ENCODE measurements at places on chromosomes 7 and 10. TPM values are rescaled to one million over a fixed set of nuclear protein-coding genes. Genes with fewer than 3 reads are reported as not detected.

The COX15 gene
- total RNA-seq: 28.2 TPM

The ZMIZ2 gene
- 12.5 TPM for total RNA-seq

The ITPRID1 gene
- 2.6 TPM for total RNA-seq

The CDNF gene
- total RNA-seq: 6.2 TPM

The NEUROG3 gene
- total RNA-seq: not detected

The POLL gene
- 20.3 TPM for total RNA-seq

The TBXAS1 gene
- total RNA-seq: 17.7 TPM

The PAOX gene
- total RNA-seq: 8.6 TPM

The EPDR1 gene
- 8.2 TPM for total RNA-seq

The SFXN4 gene
- total RNA-seq: 25.2 TPM

GRCh38 chr10:3396116-3396515, 223.5 kb upstream of the PITRM1 start:
- H3K36me3 ChIP-seq: no peaks in the 10 kb centered on the region
- H3K4me3 ChIP-seq: no peak overlapping the region
- no peak for DNase-seq
- H3K4me1 ChIP-seq: no peaks in the 10 kb centered on the region

DNA sequence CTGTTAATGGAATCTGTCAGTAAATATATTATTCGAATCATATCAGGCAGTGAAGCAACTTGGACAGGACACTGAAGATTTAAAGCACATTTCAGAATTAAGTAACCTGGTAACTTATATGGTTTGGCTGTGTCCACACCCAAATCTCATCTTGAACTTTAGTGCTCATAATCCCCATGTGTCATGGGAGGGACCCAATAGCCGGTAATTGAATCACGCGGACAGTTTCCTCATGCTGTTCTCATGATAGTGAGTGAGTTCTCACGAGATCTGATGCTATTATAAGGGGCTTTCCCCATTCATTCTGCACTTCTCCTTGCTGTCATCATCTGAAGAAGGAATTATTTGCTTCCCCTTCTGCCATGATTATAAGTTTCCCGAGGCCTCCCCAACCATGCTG, 83.2 kb upstream of the COL1A2 start:
- no peaks in the 10 kb centered on the region for H3K27me3 ChIP-seq
- no peaks in the 10 kb centered on the region for H3K36me3 ChIP-seq
- no peak overlapping the region for H3K27ac ChIP-seq
- H3K4me1 ChIP-seq: no peaks in the 10 kb centered on the region
- H3K4me3 ChIP-seq: no peak overlapping the region

- no peak overlapping the region for H3K27ac ChIP-seq
- no peaks in the 10 kb centered on the region for H3K4me1 ChIP-seq
- no peaks in the 10 kb centered on the region for H3K27me3 ChIP-seq
- H3K4me3 ChIP-seq: no peak overlapping the region
- no peaks in the 10 kb centered on the region for H3K36me3 ChIP-seq
Observed at GRCh38 chr10:90412582-90412981, 445.3 kb downstream of the HTR7 start.

- DNase-seq: no peak
- no peak overlapping the region for H3K4me3 ChIP-seq
- H3K4me1 ChIP-seq: no peaks in the 10 kb centered on the region
- H3K27ac ChIP-seq: no peak overlapping the region
Observed at GRCh38 chr10:59033622-59034021, 142.8 kb upstream of the PHYHIPL start.

DNA sequence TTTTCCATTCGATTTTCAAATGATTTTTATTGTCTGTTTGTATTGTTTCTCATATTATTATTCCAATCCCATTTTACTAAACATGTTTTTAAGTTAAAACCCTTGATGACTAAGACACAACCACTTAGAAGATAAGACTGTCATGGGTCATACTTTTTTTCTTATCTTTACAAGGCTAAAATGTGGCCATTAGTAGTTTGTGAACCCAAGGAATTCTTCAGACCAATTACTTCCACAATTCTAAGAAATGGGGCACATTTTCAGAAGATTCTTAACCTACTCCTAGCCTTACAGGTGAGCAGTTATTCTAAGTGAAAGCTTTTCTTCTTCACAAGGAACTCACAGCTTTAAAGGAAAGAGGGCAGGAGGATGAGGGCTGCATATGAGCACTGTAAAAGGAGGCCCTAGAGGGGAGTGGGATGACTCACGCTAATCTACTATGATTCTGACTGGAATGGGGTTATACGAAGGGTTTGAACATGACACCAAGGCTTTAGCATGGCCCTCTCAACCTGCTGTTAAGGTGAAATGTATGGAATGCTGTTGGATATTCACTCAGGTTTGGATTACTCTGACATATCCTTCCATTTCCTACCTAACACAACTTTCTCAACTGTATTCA, 81.0 kb downstream of the SORCS1 start:
- no peaks in the 10 kb centered on the region for H3K4me1 ChIP-seq
- no peaks in the 10 kb centered on the region for H3K36me3 ChIP-seq
- DNase-seq: no peak
- no peaks in the 10 kb centered on the region for H3K27me3 ChIP-seq
- no peak overlapping the region for H3K27ac ChIP-seq

DNA sequence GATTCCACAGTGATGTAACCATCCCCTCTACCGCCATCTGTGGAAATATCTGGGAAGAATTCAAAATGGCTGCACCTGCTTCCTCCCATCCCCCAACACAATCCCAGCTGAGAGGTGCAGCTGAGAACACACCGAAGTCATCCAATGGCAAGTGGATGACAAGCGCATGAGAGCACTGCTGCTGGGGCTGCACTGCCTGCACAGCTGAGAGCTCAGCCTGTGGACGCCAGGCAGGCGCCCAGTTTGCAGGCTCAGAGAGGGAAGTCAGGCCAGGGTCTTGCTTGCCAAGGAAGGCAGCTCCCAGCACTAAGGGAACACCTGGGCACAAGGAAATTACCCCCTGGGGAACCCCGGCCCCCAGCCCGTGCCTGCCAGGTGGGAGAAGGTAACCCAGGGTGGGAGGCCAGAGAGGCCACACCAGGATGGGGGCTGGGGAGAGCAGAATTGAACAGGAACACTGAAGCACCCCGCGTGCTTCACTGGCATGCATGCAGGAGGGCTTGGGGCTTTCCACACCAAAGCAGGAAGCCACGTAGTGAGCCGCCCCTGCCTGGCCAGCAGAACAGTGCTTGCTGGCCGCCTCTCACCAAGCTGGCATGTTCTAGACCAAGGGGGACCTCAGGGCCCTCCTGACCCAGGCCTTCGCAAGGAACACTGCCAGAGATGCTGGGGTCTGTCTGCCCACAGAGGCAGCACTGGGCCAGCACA, 46.2 kb downstream of the FAM53B start:
- DNase-seq: no peak
- H3K27ac ChIP-seq: peak overlapping the region; percentile 36
- no peaks in the 10 kb centered on the region for H3K36me3 ChIP-seq
- peaks cover 24% of the 10 kb centered on the region for H3K4me1 ChIP-seq
- H3K4me3 ChIP-seq: no peak overlapping the region

GRCh38 chr10:90993340-90993739, 72.5 kb upstream of the ANKRD1 start:
- DNase-seq: no peak
- no peak overlapping the region for H3K4me3 ChIP-seq
- peaks cover 5% of the 10 kb centered on the region for H3K36me3 ChIP-seq

GRCh38 chr7:104838537-104839299, 175.3 kb upstream of the KMT2E start:
- no peak for DNase-seq
- H3K4me1 ChIP-seq: no peaks in the 10 kb centered on the region
- H3K4me3 ChIP-seq: no peak overlapping the region
- H3K27me3 ChIP-seq: peaks cover 13% of the 10 kb centered on the region
- H3K27ac ChIP-seq: no peak overlapping the region

- no peaks in the 10 kb centered on the region for H3K27me3 ChIP-seq
- no peak overlapping the region for H3K27ac ChIP-seq
- no peak overlapping the region for H3K4me3 ChIP-seq
- peaks cover 16% of the 10 kb centered on the region for H3K4me1 ChIP-seq
- DNase-seq: no peak
Observed at GRCh38 chr7:33107136-33108066, 1.8 kb downstream of the RP9 start.

DNA sequence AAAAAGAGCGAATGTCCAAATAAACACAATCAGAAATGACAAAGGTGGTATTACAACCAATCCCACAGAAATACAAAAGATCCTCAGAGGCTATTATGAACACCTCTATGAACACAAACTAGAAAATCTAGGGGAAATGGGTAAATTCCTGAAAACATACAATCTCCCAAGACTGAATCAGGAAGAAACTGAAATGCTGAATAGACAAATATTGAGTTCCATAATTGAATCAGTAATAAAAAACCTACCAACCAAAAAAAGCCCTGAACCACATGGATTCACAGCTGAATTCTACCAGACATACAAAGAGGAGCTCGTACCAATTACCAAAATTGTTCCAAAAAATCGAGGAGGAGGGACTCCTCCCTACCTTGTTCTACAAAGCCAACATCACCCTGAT, 56.1 kb upstream of the ZNF800 start:
- no peaks in the 10 kb centered on the region for H3K27me3 ChIP-seq
- DNase-seq: no peak
- H3K36me3 ChIP-seq: no peaks in the 10 kb centered on the region
- no peak overlapping the region for H3K27ac ChIP-seq
- H3K4me1 ChIP-seq: no peaks in the 10 kb centered on the region

DNA sequence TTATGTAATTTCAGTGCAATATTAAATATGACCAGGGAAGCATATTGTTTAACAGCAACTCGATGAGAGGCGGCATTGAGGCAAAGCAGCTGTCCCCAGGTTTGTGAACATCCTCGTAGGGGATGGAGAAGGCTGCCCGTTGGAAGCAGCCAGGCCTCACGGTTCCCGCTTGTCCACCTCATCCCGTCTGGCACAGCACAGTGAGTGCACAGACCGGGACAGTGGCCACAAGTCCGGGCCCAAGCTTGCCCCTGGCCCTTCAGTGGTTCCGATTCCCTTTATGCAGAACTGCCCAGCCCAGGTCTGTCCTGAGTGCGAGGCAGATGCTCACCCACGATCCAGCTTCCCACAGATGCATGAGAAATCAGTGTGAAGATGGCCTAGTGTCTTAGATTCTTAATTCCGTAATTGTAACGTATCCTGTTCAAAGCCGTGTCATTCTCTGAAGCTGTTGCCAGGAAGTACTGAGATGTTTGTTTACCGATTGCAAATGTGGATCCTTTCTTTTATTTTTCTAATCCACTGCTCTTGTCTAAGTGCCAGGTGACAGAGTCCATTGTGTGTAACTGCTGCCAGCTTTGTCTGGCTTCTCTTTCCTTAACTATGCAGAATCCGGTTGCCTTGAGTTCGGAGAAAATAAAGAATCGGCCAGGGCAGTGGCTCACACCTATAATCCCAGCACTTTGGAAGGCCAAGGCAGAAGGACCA, 35.5 kb downstream of the PFKP start:
- H3K27ac ChIP-seq: peak overlapping the region; percentile 78
- no peaks in the 10 kb centered on the region for H3K36me3 ChIP-seq
- no peak for DNase-seq
- H3K4me1 ChIP-seq: no peaks in the 10 kb centered on the region
- H3K27me3 ChIP-seq: no peaks in the 10 kb centered on the region

DNA sequence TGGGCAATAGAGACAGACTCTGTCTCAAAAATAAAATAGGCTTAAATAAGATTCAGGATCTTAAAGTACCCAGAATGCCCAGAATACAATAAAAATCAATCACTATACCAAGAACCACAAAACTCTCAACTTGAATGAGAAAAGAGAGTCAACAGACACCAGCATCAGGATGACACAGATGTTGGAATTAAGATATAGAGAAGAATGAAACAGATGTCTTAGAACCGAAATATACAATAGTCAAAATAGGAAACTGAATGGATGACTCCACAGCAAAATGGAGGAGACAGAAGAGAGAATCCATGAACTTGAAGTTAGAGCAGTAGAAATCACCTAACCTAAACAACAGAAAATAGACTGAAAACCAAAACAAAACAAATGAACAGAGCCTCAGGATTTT, 29.6 kb downstream of the POR start:
- H3K27ac ChIP-seq: no peak overlapping the region
- H3K4me1 ChIP-seq: no peaks in the 10 kb centered on the region
- no peak overlapping the region for H3K4me3 ChIP-seq
- no peaks in the 10 kb centered on the region for H3K27me3 ChIP-seq
- no peak for DNase-seq

DNA sequence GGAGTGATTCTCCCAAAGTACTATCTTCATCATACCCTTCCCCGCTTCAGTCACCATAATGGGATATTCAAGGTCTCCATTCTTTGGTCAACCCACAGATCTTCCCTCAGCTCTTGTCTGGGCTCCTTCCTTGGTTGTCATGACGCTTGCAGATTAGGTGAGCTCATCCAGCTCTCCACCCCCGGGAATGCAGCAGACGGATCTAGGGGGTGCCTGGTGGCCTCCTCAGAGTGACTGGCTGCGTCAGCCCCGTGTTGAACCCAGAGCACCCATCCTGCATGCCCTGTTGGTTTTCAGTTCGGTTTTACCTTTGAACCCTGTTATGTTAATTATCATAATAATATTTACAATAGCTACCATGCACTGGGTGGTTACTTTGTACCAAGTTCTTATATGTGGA, 6.4 kb downstream of the NEURL1 start:
- no peak overlapping the region for H3K4me3 ChIP-seq
- no peaks in the 10 kb centered on the region for H3K36me3 ChIP-seq
- no peak for DNase-seq

DNA sequence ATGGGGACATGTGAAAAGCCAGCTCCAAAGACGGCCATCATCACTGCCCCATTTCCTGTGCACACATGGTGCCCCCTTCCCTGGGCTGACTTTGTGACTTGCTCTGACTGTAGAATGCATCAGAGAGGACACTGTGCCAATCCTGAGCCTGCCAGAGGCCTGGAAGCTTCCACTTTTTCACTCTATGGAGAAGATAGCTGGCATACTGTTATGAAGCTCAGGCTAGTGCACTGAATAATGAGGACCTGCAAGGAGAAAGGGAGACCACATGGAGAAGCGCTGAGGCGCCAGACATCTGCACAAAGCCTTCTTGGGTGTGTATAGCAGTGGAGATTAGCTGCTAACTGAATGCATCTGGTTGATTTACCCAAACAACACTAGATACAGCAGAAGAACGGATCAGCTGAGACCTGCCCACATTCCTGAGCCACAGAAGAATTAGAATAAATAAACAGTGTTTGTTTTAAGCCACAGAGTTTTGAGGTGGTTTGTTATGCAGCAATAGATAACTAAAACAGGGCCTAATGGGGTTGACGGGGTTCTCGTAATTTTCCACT, 58.9 kb upstream of the C10orf90 start:
- no peak overlapping the region for H3K4me3 ChIP-seq
- no peaks in the 10 kb centered on the region for H3K4me1 ChIP-seq
- DNase-seq: no peak
- no peaks in the 10 kb centered on the region for H3K27me3 ChIP-seq
- H3K36me3 ChIP-seq: no peaks in the 10 kb centered on the region

DNA sequence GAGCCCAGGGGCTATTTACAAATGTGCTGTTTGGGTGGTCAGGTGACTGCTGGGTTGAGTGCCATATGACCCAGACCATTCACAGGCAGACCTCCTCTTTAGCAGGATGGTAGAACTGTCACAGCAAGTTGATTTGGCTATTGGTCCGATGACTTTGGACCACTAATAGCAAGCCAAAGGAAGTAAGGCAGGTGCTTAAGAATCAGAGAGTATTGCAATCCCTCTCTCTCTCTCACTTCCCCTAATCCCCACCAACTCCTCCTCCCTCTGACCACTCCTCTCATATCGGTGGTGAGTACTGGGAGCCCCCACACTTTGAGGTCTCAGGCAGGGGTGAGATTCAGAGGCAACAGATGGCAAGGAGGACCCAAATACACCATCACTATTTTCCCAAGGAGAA, 165.3 kb downstream of the TRIL start:
- H3K36me3 ChIP-seq: no peaks in the 10 kb centered on the region
- no peak overlapping the region for H3K4me3 ChIP-seq
- H3K27me3 ChIP-seq: no peaks in the 10 kb centered on the region
- DNase-seq: no peak
- H3K27ac ChIP-seq: no peak overlapping the region
- H3K4me1 ChIP-seq: no peaks in the 10 kb centered on the region
